Small intestine (tissue), 16 donors: ENCODE measurements at places on chromosomes 7 and 10. TPM values are rescaled to one million over a fixed set of nuclear protein-coding genes. Genes with fewer than 3 reads are reported as not detected.

The LIPA gene
- 103 TPM for polyA plus RNA-seq

DNA sequence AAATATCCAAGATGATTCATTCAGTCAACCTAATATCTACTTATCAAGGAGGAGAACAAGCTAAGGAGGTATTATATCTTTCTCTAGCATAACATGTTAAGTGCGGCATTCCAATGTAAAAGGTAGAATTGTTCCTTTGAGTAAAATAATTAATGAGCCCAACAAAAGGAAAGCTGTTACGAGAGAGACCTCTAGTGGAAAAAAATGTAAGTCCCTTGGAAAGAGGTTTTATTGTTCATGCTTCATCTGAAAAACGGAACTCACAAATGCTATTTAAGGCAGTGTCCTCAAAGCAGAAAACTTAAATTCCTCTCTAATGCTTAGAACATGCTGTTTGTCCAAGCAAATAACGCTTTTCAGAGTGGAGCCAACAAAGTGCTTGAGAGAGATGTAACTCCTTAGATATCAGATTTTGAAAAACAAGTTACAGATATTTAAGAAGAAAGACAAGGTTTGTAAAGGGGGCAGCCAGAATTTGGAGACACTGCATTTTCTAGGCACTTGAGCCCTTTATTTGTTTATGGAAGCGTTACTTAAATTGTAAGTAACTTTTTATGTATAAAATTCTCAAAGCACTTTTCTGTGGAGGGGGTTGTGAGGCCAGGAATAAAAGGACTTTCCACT, 119.9 kb downstream of the TFEC start:
- H3K27me3 ChIP-seq, result no peaks in the 10 kb centered on the region
- H3K4me1 ChIP-seq, result no peaks in the 10 kb centered on the region
- no peak overlapping the region for H3K4me3 ChIP-seq
- no peak overlapping the region for H3K27ac ChIP-seq

The ECHDC3 gene
- polyA plus RNA-seq, result 13.2 TPM

DNA sequence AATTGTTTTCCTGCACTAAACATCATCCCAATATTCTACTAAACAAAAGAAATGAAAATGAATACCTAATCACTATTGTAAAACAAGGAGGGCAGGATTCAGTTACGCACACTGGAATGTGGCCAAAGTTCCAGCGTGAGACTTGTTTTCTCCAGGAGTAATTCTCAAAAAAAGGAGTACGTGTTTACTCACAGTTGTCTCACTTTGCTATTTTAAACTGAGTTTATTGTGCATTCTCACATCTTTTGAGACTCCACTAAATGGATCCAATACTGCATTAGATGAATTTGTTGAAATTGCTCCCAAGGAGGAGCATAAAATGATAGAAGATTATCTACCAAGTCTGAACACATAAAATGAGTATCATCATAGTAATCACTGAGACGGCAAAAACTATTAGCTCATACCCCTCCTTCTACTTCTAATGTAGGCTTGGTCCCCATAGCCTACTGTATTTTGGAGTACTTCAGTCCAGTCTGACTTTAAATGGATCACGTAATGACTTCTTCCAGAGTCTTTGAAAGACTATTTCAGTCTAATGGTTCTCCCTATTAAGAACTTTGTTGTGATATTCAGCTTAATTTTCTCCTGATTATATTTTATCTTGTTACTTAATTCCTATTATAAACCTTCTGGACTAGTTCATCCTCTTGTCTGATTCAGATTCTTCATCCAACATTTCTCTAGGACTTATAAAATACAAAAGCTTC, 3.8 kb downstream of the GRM3 start:
- DNase-seq, result no peak
- H3K4me3 ChIP-seq, result no peak overlapping the region
- H3K36me3 ChIP-seq, result no peaks in the 10 kb centered on the region
- H3K27me3 ChIP-seq, result peaks cover 15% of the 10 kb centered on the region
- H3K27ac ChIP-seq, result no peak overlapping the region
- no peaks in the 10 kb centered on the region for H3K4me1 ChIP-seq

The NYAP1 gene
- polyA plus RNA-seq, result not detected
